HFFc6 (cell line): ENCODE measurements at places on chromosomes 6 and 20. TPM values are rescaled to one million over a fixed set of nuclear protein-coding genes. Genes with fewer than 3 reads are reported as not detected.

DNA sequence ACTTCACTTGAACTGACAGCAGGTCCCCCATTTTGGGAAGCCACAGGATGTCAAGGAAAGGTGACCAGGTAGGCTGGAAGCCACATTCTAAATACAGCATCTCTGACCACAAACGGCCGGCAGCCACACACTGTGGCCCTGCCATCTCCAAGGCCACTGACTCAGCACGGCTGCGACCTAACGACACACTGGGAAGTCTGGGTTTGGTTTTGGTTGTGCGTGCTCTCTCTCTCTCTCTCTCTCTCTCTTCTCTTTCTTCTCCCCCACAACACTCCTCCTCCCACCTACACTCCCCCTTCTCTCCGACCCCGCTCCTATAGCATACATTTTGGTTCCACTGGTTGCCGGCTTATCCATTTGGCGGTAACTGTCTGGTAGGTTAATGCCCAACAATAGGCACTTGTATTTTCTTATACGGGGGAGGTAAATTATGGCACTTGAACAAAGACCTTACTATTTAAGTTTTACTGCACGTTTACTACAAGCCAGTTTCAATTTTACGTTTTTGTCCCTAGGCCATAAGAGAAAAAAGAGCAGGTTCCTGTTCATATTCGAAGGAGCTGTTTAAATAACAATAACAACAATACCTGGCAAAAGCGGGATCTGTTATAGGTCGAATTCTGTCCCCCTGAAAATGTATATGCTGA is 103.6 kb downstream of the GMDS start:
- no peak for DNase-seq

DNA sequence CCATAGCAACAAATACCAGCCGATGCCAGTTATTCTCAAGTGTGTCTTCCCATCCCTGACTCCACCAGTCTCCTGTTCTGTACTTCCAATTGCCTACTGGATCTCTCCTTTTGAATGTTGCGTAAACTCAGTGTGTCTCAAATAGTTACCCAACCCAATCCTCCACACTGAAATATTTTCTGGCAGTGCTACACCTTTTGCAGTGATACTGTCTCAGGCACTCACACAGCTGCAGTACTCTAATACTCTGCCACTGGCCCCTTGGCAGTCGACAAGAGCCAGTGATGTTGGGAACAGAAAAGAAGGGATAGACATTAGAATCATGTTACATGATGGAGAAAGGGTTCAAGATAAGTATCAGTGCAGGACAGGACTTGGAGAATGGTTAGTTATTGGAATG is 31.8 kb upstream of the FOXO3 start:
- no peak for DNase-seq

The SIRPA gene
- total RNA-seq = 44.0 and 62.3 TPM in 2 replicates

DNA sequence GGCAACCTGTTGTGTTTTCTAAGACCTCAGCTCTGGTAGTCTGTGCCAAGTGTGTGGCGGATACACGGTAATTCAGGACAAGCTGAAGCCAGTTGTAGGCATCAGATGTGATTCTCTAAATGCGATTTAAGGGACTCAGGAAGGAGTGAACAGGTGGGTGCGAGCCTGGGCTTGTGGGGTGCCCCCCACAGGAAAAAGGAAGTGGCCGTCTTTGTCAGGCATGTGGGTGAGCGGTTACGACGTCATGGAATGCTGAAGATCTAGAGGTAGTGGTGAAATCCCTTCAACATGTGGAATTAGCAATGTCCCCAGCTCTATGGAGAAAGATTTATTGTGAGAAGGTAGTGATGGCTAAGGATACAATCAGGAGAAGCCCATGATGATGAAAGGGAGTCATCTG is 95.1 kb upstream of the EXOC2 start:
- no peak for DNase-seq

- DNase-seq = no peak
These were observed 12.1 kb downstream of the SYNGAP1 start for GRCh38 chr6:33431880-33432541.

GRCh38 chr20:38132156-38132909 is 32.7 kb downstream of the TGM2 start:
- DNase-seq = no peak

DNA sequence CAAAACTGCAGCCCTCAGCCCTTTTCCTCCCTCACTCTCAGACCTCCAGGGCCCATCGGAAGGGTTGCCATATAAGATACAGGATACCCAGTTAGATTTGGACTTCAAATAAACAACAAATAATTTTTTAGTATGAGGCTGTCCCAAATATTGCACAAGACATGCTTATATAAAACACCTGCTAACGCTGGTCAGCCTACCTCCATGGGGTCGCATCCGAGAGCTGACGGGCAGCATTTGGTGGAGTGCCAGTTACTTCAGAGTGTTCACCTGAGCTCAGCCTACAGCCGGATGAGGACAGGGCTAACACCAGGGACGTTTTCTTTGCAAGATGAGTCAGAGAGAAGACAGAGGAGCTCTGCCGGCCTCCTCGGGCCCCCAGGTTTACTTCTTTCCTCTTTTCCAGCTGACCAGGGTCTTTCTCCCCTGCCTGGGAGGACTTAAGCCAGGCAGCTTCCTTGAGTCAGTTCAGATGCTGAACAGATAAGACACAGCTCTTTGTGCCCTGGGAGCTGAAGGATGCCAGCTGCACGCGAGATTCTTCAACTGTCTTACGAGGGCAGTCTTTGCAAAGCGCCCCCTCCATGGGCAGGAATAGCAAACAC is 141.2 kb upstream of the KCNG1 start:
- no peak for DNase-seq

DNA sequence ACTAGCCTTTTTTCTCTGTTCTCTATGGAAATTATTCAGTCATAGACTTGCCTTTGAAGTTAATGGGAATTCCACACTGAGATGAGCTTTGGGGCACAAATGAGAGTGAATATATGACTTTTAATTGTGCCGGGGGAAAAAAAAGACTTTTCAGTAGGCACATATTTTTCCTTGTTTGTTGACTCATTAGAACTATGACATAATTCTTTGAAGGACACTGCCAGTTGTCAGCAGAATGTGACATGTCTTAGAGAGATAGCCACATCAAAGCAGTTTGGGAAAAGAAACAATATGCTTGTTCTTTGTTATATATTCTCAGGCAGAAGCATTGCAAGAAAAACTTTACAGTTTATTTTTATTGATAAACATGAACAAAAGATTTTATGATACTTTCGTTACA is 138.3 kb downstream of the COL9A1 start:
- DNase-seq = no peak

DNA sequence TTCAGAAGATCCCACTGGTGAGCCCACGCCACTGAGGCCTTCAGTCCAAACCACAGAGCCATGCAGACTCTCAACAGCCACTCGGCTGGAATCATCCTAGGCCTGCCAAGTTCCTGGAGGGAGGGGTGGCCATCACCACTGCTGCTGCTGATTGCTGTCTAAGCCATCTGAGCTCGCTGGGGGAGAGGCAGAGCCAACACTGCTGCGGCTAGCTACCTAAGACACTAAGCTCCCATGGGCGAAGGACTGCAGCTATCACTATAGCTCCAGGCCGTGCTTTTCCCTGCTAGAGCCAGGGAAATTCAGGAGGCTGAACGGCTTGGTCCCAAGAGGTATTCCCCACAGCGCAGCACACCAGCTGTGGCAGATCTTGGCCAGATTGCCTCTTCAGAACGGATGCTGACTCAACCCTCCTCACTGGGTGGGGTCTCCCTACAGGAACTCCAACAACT is 73.6 kb downstream of the TBC1D32 start:
- DNase-seq = no peak

- DNase-seq = peak; percentile 53
These were observed 92.3 kb downstream of the RFX6 start for GRCh38 chr6:116969211-116969863.

- no peak for DNase-seq
These were observed 573.5 kb downstream of the CD109 start for GRCh38 chr6:74269600-74269858.

The CYP39A1 gene
- total RNA-seq = not detected in 3 replicates

The ENPP5 gene
- total RNA-seq = not detected in 3 replicates

The MUC21 gene
- total RNA-seq = not detected in 2 replicates

The MUCL3 gene
- total RNA-seq = not detected in 3 replicates

GRCh38 chr6:80930376-80930775 is 822.1 kb downstream of the TENT5A start:
- DNase-seq = no peak
